Stimulated activated CD4-positive, alpha-beta T cell treated with anti-CD3 and anti-CD28 coated beads, Interleukin-4, amount 100 ng/mL, for 4 hours (primary cell): ENCODE measurements at places on chromosomes 5 and 9.

GRCh38 chr5:75320371-75320770 lies 16.6 kb upstream of the HMGCR start:
- no peak for DNase-seq

- no peak for DNase-seq
Measured at GRCh38 chr5:150946351-150946905, 41.6 kb upstream of the ZNF300 start.

DNA sequence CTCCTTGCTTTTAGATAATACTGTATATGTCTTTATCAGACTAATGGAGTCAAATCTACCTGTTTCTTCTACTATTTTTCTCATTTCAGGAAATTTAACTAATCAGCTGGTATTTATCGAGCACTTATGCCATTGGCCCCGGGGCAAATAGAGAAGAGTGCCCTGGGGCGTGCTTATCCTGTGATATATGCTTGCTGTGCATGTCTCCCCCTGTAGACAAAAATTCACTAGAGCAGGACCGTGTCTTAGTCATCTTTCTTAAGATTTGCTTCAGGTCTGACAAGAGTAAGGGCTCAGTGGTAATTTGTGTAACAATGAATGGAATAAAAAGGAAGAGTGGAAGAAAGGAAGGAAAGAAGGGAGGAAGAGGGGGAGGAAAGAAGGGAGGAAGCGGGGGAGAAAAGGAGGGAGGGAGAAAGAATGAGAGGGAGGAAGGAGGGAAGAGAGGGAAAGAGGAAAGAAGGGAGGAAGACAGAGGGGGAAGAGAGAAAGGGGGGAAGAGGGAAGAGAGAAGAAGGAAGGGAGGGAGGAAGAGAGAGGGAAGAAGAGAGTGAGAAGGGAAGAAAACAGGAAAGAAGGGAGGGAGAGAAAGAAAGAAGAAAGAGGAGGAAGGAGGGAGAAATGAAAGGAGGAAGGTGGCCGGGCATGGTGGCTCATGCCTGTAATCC lies 295.7 kb upstream of the PANK3 start:
- DNase-seq = no peak

- DNase-seq = no peak
Measured at GRCh38 chr5:167916706-167917105, 374.7 kb upstream of the WWC1 start.

- no peak for DNase-seq
Measured at GRCh38 chr9:135531096-135531495, 9.9 kb downstream of the LCN1 start.

DNA sequence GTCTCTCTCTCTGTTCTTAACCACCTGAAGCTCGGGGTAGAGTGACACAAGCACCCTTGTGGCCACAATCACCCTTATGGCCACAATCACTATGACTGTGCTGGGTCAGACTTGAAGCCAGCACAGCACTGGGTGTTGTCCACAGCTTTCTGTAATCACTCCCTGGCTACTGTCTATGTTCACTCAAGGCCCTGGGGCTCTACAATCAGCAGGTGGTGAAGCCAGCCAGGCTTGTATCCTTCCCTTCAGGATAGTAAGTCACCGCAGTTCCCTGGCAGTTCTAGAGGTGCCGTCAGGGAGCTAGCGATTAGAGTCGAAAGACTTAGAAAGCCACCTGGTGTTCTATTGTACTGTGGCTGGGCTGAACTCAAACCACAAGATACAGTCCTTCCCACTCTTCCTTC lies 44.2 kb downstream of the GDA start:
- no peak for DNase-seq

DNA sequence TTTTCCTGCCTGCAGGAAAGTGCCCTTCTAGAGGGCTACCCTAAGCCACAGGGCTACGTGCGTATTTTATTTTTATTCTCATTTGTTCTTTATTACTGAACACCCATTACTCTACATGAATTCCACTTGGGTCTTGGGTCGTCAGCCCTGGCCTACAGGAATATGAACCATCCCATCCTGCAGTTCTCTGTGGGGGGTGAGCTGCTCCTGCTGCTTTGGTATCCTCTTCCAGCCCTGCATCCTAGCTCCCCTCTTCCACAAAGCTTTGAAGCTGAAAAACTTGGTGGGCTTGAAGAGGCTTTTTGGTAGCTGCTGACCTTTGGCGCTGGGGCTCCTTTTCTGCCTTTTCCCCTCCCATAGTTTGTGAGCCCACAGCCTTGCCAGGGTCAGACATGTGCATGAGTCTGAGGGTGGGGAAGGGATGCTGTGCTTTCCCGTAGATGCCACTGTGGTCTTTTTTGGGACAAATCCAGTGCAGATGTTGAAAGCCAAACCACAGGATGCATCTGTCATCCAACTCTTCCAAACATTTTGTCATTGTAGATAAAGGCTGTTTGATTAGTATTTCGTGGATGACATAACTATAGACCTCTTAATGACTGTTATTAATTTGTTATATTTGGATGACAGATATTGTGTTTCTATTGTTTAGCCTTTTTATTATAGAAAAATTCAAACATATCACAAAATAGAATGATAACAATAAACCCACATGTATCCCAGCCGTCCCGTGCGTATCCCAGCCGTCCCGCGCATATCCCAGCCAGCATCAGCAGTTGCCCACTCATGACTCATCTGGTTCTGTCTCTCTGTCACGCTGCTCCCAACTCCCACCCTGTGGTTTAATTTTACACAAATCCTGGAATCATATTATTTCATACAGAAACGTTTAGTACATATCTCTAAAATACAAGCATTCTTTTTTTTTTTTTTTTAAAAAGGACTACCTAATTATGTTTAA lies 43.9 kb downstream of the SLC46A2 start:
- DNase-seq = no peak

- DNase-seq = no peak
Measured at GRCh38 chr5:856531-857425, 6.0 kb upstream of the ZDHHC11 start.

DNA sequence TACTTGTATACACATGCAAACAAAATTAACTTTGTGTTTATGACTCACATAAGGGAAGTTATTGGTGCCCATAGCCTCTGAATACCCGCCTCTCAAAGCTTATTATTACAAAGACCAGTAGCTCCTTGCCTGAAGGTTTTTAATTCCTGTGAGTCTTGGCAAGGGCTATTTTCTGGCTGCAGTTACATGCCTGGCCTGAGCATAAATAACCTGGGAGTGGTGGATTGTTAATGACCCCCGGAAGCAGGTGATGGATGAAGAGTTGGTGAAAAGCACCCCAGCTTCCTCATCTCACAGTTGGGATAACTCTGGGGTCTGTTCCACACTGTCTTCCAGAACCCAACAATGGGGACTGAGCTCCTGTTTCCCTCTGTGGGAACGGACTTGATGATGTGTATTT lies 594.5 kb downstream of the PDE4D start:
- DNase-seq = no peak

- no peak for DNase-seq
Measured at GRCh38 chr5:149636861-149637246, 55.6 kb downstream of the ARHGEF37 start.

- no peak for DNase-seq
Measured at GRCh38 chr9:5651246-5651645, 22.3 kb downstream of the RIC1 start.

DNA sequence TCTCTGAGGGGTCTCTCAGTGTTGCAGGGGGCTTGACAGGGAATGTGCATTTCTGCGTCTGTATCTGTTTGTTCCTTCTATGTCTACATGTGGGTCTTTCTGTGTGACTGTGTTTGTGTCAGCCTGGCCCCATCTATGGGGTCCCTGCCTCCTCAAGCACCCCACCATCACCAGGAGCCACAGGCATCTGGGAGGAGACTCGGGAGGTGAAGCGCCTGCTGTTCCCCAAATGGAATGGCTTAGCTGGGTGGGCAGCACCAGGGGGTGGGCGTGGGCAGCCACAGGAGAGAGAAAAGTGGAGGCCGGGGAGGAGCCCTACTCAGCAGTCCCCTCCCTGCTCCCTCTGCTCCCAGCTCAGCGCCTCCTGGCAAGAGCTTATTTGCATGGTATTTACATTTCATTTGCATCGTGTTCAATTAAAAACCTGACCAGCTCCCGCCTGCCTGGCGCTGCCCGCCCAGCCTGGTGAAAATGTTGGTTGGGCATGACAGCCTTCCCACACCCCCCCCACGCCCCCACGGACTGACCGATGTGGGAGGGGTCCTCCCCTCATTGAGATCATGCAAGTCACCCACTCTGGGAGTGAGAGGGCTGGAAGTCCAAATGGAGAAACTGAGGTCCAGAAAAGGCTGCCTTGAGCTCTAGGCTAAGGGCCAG lies 50.5 kb downstream of the CXXC5 start:
- no peak for DNase-seq

DNA sequence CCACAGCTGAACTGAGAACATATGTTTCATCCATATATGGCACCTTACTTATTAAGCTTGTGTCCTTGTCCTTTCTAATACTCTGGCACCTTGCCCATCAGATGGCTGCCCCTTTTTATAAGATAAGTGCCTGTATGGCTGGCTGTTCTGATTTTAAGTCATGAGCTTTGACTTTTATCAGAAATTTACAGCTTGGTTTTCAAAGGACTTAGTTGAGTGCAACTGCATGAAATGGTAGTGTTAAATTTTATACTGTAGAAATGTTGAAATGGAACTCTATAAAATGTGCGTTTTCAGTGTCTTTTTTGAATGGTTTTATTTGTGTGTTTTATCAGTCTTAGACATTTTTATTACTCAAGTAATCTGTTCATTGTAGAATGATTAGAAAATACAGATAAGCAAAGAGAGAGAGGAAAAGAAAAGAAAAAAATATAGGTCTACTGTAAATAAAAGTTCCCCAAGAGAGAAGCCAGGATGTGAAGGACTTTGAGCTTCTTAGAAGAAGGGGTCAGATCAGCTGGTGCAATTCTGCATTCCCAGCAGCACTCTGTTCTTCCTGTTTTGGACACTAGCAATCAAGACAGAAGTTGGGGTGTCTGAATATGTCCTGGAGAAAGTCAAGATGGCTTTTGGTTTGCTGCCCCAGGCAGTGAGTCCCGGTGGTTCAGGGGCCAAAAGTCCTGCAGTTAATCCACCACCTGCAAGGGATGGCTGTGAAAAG lies 38.9 kb downstream of the ARHGAP26 start:
- no peak for DNase-seq

DNA sequence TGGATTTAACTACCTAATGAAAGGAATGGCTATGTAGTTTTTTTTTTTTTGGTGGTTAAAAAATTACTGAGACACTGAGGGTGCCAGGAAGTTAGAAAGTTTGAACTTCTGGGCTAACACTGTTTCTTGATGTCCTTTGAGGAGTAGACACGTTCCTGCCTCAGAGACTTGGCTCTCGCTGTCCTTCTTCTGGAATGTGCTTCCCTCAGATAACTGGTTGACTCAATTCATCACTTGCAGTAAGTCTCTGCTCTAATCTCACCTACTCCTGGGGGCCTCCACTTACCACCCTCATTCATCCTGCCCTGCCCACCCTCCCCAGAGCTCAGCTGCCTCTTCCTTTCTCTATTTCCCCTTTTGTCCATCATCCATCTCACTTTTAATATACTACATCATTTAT lies 167.0 kb downstream of the YTHDC2 start:
- no peak for DNase-seq

DNA sequence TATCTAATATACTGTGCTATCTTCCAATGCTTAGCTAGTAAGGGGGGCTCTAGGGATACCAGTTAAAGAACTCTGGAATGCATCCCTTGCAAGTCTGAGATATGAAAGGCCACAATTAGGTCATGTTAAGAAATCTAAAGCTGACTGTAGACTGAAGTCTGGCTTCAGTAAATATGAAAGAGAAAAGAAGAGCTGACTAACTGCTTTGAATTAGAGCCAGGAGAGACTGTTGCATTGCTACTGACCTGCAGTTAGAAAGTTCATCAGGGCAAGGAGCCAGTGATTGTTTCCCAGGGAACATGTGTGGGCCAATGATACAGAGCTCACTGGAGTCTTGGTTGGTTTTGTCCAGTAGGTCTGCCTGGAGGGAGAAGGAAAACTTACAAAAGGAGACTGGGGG lies 472.1 kb upstream of the TNC start:
- no peak for DNase-seq

GRCh38 chr9:107046692-107047091 lies 183.7 kb downstream of the ZNF462 start:
- no peak for DNase-seq

DNA sequence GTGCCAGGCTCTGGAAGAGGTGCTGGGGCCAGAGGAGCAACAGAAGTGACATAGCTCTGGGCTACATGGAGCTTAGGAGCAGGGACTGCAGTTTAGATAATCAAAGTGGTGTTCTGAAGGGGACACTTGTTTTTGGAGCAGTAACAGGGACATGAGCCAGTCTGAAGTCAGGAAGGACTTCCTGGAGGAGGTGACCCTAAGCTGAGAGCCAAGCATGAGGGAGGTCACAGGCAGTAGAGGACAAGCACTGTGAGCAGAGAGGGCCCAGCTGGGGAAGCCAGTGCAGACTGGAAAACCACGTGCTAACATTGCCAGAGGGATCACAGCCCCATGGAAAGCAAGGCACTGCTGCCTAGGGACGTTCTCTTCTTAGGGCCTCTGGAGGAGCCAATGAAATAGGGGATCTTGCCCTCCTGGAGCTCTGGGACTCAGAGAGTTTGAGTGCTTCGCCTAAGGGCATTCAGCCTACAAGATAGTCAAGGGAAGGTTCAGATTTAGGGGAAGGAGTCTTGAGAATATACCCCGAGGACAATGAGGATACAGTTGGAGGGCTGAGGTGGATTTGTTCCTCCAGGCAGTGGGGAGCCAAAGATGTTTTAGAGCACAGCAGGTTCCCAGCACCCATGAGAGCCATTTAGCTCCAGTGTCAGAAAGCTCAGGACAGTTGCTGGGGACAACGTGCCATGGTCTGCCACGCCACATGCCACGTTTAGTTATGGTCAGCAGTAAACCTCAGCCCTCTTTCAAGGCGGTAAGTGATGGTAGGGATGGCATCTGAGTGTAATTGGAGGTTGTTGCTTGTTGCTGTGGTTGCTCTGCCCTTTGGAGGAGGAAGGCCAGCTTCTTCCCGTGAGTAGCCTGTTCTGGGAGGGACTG lies 40.5 kb upstream of the SH3PXD2B start:
- no peak for DNase-seq

- no peak for DNase-seq
Measured at GRCh38 chr5:95530416-95530815, 24.4 kb downstream of the SKIC3 start.

- no peak for DNase-seq
Measured at GRCh38 chr9:133864011-133864410, 125.9 kb upstream of the SARDH start.

DNA sequence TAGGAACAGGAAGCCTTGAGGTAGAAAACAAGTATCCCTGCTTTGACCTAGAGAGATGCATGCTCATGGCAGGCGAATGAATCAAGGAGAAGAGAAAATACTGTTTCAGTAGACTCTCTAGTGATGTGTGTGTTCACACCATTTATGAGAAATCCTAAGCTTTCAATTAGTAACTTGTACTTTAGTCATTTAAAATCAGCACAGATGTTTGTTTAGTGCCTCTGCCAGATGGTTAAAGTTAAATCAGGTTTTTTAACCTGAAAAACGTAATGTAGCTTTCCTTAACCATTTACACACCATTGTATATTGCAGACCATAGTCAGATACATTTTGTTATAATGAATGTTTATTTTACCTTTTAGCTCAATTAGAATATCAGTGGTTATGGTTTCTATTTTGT lies 5.0 kb downstream of the TJP2 start:
- no peak for DNase-seq

GRCh38 chr9:693201-694091 lies 148.1 kb upstream of the DMRT1 start:
- no peak for DNase-seq

GRCh38 chr5:111233052-111233374 lies 8.8 kb downstream of the CAMK4 start:
- DNase-seq = no peak

- DNase-seq = no peak
Measured at GRCh38 chr9:133202688-133203453, 6.2 kb downstream of the OBP2B start.
